ENCODE measurements at places on chromosomes 3 and 15.

GRCh38 chr3:81452418-81452817 lies 309.0 kb downstream of the GBE1 start:
- DNase-seq: no peak

GRCh38 chr3:193933451-193933850 lies 202.5 kb upstream of the HES1 start:
- DNase-seq: no peak

DNA sequence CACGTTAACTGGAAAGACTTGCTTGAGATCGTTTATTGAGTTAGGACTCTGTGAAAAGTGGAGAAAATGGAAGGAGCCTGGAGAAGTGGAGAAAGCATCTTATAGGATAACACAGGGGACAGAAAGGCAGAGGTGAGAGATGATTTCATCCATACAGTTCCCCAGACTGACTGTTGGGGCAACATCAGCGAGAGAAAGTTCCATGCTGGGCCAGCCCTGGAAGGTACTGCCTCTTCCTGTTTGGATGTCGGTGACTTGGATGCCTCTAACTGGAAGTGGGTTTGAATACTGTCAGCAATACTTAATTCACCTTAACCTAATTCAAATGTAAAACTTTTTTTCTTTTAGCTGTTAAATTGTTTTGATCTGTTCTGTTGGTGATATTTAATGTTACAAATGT lies 32.3 kb downstream of the ATP13A5 start:
- no peak for DNase-seq

DNA sequence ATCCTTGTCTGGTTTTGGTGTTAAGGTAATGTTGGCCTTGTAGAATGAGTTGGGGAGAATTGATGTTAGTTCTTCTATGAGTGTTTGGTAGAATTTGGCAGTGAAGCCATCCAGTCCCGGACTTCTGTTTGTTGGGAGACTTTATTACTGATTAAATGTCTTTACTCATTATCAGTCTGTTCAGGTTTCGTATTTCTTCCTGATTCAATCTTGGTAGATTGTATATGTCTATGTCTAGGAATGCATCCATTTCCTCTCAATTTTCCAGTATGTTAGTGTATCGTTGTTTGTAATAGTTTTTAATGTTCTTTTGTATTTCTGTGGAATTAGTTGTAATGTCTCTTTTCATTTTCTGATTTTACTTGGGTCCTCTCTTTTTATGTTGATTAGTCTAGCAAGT lies 39.4 kb downstream of the NCK1 start:
- no peak for DNase-seq

- no peak for DNase-seq
Measured at GRCh38 chr3:38563886-38564270, 67.7 kb downstream of the EXOG start.

DNA sequence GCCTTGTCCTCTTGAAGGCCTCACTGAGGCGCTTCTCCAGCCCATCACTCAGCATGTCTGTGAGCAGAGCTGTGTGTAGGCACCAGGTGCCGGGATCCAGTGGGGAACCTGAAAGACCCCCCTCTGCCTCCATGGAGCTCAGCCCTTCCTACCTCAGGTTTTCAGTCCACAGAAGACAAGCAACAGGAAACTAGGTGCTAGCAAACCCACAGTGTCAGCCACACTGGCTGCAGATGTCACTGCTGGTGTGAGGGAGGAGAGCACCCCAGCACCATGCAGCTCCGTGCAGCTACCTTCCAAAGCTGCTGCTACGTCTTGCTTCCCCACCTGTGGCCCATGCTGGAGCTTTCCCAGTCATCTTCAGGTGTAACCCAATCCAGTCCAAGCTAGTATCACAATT lies 17.9 kb downstream of the PSTPIP1 start:
- no peak for DNase-seq

DNA sequence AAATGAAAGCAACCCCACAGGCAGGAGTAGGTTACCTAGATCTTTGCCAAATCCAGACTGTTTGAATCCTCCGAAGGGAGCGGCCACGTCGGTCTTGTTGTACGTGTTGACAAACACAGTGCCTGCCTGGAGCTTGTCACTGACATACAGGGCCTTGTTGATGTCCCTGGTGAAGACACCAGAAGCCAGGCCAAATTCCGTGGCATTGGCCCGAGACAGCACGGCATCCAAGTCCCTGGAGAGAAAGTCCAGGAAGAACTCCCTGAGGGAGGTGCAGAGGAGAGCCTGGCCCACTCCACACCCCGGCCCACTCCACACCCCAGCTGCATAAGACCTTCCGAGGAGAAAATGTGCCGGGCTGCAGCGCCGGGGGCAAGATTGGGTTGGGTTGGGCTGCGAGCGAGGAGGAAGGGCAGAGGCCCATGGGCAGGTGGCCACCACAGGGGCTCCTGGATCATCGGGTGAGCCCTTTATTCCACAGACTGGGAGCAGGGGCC lies 21.8 kb upstream of the SLC41A3 start:
- no peak for DNase-seq

DNA sequence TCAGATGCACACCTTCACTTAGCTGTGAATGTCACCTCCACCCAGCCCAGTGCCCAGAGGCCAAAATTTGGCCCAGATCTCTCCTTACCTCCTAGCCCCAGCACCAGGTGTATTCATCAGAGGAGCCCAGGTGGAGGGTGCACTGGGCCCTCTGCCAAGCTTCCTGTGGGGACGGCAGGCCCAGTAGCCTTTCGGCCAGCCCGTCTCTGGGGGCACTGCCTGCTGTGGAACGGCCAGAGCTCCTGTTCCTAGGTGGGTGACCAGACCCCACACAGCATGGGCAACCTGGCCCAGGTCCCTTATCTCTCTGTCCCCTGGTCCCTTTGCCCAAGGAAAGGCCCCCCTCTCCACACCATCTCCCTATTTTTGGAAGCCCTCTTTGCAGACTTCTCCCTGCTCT lies 67.8 kb downstream of the AAGAB start:
- no peak for DNase-seq

- DNase-seq: no peak
Measured at GRCh38 chr3:152430223-152431002, 161.7 kb downstream of the MBNL1 start.

- no peak for DNase-seq
Measured at GRCh38 chr3:3082234-3082924, 27.8 kb downstream of the IL5RA start.

- DNase-seq: no peak
Measured at GRCh38 chr15:90982135-90982534, 12.2 kb downstream of the PRC1 start.

DNA sequence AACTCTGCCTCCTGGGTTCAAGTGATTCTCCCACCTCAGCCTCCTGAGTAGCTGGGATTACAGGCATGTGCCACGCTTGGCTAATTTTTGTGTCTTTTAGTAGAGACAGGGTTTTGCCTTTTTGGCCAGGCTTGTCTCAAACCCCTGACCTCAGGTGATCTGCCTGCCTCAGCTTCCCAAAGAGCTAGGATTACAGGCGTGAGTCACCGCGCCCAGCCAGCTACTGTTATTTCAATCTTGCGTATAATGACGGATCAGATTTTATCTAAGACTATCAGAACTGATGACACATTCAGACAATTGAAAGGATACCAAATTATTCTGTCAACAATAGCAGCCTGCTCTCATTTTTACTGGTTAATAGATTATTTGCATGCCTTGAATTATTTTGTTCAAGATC lies 612.2 kb downstream of the ZIC1 start:
- DNase-seq: no peak
